ENCODE measurements at places on chromosomes 6 and 20.

DNA sequence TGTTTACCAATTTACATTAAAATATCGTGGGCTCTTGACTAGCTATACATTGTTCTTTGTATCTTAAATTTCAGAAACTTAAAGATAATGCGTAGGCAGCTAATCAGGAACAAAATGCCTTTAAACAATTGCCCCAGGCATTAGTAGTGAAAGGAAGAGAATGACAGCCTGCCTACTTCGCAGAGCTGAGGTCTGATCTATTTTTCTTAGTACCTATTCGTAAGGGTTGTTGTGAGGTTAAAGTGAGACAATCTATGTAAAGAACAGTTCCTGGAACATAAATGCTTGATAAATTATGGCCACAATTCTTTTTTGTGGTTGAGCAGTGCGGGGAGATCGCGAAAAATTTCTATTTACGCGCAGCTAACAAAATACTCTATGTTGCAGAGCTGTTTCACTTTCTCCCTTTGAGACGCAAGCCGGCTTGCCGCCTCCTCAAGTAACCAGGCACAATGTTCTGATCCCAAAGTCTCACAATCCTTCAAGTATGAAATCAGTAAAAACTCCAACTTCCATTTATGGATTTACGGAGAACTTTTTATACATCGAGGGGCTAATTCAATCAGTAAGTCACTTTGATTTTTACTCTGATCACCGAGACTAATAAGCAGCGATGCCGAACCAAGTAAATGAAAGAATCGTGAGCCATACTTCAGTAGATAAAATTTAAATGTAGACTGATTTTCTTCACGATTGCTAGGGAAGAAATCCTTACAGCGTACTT is 878 bp upstream of the PNRC1 start:
- peak; percentile 40 for DNase-seq

GRCh38 chr20:47350181-47350550 is 6.3 kb downstream of the ZMYND8 start:
- DNase-seq, result no peak

GRCh38 chr6:43052842-43053544 is 658 bp downstream of the CUL7 start:
- DNase-seq, result no peak

DNA sequence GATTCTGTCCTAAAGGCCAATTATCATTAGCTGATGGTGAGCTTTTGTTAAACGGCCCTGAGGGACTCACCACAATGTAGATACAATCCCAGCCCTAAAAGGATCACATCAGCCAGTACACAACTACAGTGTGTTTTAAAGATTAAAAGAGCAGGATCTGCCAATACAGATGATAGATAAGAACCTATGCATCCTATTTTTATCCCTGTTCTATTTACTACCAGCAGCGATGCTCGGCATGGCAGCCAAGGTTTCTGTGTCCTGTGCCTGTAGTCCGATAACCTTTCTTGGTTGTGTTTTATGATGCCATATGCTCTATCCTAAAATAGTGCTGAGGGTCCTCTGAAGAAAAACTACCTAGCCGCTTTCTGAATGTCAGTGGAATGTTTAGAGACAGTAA is 289.4 kb downstream of the PHACTR1 start:
- DNase-seq, result no peak

DNA sequence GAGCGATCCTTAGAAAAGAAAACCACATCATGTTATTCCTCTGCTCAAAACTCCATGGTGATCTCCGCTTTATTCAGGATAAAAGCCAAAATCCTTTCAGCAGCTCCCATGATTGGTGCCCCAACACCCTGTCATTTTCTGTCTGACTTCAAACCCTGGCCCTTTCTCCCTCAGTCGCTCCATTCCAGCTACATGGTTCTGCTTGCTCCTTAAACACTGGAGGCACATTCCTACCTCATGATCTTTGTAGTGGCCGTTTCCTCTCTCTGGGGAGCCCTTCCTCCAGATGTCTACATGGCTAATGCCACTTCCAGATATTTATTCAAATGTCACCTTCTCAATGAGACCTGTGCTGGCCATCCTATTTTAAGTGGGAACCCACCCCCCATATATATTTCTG is 100.8 kb downstream of the CAP2 start:
- no peak for DNase-seq

DNA sequence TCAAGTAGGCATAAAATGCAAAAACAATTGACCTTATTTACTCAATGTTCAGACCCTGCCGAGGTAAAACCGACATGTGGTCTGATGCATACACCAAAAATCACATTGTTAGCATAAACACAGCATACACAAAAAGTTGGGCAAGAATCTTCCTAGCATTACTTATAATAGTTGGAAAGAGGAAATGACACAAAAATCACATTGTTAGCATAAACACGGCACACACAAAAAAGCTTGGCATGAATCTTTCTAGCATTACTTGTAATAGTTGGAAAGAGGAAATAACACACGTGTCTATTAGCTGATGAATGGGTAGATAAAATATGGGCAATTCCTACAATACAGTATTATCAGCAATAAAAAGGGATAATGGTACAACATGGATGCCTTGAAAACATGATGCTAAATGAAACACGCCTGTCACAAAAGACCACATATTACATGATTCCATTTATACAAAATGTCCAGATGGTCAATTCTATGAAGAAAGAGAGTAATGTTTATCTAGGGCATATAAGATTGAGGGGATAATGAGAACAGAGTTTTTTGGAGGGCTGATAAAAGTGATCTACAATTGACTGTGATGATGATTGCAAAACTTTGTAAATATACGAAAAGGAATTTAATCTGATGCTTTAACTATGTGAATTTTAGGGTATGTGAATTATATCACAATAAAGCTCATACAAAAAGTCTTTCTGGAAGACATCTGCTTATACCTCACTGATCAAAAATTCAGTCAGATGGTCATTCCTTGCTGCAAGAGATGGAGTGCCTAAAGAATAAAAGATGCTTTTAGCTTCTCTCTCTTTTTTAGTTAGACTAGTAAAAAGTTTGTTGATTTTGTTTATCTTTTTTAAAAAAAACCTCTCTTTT is 1019.5 kb upstream of the CITED2 start:
- DNase-seq, result no peak

GRCh38 chr20:22490287-22491193 is 93.8 kb downstream of the FOXA2 start:
- DNase-seq, result no peak

DNA sequence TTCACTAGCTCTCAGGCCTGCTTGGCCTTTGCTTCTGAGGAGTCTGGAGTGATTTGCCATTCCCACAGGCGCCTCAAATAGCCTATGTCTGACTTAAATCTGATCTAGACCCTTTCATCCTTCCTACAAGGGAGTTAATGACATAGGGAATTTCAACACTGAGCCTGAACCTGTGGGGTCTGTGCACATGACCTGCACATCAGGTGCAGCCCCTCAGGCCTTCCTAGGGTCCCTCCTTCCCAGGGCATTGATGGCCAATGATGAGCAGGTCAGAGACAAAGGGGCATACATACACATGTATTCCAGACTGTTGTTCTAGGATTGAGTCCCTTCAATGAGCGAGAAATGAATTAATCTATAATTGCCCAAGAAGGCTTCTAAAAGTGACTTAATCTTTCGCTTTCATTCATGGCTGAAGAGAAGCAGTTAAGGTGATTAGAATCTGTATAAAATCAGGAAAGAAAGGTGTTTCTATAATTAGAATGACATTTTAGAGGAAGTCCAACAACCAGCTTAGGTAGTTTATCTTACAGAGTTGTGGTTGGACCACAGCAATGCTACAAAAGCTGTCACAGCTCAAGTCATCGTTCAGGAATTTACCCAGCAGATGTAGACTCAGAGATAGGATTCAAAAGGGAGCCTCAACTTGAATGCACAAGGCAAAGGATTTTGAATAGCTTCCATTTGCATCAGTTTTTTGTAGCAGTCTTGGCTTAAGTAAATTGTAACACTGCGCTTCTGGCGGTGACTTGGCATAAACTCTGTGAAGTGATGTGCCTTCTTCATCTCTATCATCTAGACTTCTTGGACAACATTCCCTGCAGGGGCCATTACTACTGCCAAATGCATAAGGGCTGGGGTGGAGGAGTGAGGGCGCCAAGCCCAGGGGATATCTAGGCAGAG is 27.0 kb upstream of the TBC1D7 start:
- no peak for DNase-seq

GRCh38 chr6:149337320-149337719 is 19.8 kb downstream of the TAB2 start:
- DNase-seq, result no peak

DNA sequence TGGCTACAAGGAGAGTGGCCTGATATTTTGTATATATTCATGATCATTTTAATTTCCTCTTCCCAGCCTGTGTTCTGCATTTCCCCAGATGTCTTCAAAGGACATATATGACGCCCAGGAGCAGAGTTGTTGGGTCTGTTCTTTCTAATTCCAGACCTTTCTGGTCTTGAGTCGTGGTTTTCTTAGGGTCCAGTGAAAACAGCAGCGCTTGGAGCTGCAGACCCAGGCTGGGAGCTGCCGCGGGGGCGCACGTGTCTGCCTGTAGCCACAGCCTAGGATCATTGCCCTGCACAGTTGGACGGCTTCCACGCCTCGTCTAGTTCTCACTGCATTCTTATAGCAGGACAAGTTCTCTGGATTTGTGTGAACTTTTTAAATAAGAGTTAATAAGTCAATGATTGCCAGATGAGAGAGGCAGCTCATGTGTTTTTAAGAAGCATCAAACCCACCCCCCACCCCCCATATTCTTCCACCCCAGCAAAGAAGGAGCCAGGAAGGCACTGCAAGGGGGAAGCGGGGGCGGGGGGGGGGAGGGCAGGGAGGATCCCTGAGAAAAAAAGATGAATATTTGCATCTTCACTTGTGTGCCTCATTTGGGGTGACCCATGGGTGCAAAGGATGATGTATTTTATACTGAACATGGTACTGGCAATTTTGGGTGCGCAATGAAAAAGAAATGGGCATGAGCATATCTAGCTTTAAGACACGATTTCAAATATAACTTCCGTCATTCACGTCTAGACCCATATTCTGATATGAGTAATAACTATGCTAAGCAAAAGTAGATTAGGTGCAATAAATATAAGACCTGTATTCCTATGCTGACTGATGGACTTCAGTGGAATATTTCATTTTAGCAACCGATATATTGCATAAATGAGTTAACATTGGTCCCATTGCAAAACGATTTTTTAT is 160.0 kb downstream of the TBXT start:
- no peak for DNase-seq

- DNase-seq, result no peak
Measured at GRCh38 chr20:35697696-35698297, 1.4 kb downstream of the NFS1 start.

- no peak for DNase-seq
Measured at GRCh38 chr20:2922957-2923356, 49.7 kb downstream of the PTPRA start.

- DNase-seq, result no peak
Measured at GRCh38 chr20:35171753-35172433, at the start of gene PROCR. TSS of gene PROCR (plus strand) at chr20:35172072. CDS start at chr20:35172155, 83 bp downstream.

- no peak for DNase-seq
Measured at GRCh38 chr6:402901-403658, 11.5 kb downstream of the IRF4 start.

DNA sequence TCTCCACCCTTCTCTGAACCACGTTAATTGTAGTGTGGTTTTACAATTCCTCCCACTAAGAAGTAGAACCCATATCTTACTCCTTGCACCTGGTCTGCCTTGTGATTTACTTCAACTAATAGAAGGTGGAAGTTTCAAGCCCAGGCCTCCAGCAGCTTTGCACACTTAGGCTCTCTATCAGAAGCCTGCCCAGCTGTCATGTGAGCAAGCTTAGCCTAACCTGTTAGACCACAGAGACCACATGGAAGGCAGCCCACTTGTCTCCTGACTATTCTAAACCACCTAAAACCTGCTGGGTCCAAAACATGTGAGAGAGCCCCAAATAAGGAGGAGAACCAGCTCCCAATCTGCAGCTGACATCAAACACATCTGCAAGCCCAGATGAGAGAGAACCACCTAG is 127.6 kb upstream of the BTBD3 start:
- DNase-seq, result no peak

GRCh38 chr6:87481931-87482330 is 9.2 kb downstream of the SLC35A1 start:
- DNase-seq, result no peak

- no peak for DNase-seq
Measured at GRCh38 chr6:124723671-124724070, 238.6 kb upstream of the RNF217 start.

GRCh38 chr6:129432738-129433137 is 277.2 kb downstream of the ARHGAP18 start:
- no peak for DNase-seq

- no peak for DNase-seq
Measured at GRCh38 chr20:62211769-62212288, 8.2 kb downstream of the HRH3 start.

- DNase-seq, result no peak
Measured at GRCh38 chr6:20058912-20059311, 153.4 kb downstream of the MBOAT1 start.

GRCh38 chr20:50980851-50981713 is 22.5 kb downstream of the MOCS3 start:
- no peak for DNase-seq

DNA sequence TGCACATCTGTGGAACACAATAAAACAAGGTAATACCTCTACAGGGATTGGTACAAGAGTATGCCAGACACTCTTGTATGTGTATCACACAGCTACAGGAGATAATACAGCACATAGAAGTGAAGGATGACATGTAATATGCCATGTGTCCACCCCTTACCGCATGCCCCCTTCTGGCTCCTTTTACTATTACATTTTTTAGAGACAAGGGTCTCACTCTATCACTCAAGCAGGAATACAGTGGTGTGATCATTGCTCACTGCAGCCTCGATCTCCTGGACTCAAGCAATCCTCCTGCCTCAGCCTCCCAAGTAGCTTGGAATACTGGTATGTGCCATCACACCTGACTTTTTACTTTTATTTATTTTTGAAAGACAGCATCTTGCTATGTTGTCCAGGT is 4.2 kb upstream of the NCR3 start:
- DNase-seq, result no peak

GRCh38 chr6:20802596-20802995 is 268.3 kb downstream of the CDKAL1 start:
- DNase-seq, result no peak

DNA sequence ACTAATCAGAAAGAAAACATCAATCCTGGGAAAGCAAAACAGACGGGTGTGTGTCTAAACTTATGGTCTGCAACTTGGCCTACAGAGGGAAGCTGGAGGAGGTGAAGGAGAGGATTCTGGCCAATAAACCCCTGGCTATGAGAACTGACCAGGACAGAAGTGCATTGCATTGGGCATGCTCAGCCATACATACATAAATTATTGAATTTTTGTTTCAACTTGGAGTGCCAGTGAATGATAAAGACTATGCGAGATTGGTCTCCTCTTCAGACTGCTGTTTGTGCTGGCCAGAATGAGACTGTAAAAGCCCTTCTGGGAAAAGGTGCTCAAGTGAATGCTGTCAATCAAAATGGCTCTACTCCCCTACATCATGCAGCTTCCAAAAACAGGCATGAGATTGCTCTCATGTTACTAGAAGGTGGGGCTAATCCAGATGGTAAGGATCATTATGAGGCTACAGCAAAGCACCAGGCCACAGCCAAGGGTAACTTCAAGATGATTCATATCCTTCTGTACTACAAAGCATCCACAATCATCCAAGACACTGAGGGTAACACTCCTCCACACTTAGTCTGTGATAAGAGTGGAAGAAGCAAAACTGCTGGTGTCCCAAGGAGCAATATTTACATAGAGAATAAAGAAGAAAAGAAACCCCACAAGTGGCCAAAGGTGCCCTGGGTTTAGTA is 17.4 kb downstream of the ADNP start:
- no peak for DNase-seq

- no peak for DNase-seq
Measured at GRCh38 chr20:38608188-38608587, 6.6 kb downstream of the ARHGAP40 start.

- DNase-seq, result no peak
Measured at GRCh38 chr20:38973107-38973506, 11.0 kb downstream of the DHX35 start.
